GM12891 (cell line): ENCODE measurements at places on chromosomes 13 and 19.

DNA sequence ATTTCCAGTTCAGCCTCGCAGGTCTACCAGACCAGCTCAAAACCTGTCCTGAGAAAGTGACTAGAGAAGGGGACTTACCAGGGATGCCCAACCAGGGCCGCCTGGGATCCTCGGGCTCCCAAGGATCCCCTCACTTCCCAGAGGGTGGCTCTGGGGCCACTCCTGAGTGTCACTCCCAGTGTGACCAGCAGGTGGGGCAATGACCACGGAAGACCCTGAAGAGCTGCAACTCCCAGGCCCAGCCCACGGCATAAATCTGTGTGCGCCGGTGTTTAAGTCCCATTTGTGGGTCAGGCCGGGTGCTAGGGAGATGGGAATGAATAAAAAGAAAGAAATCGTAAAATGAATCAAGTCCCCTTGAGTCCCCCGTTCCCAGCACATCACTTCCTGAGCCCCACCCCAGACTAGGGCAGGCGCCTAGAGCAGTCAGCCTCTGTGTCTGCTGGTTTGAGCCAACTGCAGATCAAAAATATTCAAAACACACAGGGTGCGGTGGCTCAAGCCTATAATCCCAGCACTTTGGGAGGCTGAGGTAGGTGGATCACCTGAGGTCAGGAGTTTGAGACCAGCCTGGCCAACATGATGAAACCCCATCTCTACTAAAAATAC lies 10.7 kb downstream of the PTGIR start:
- peak; percentile 71 for DNase-seq

GRCh38 chr13:66926851-66927524 lies 303.1 kb downstream of the PCDH9 start:
- no peak for DNase-seq

GRCh38 chr13:23673354-23673753 lies 103.1 kb downstream of the TNFRSF19 start:
- DNase-seq, result no peak

GRCh38 chr13:23639674-23640073 lies 69.5 kb downstream of the TNFRSF19 start:
- DNase-seq, result no peak
